Myocyte (in vitro differentiated cells): ENCODE measurements at places on chromosomes 16 and 17. TPM values are rescaled to one million over a fixed set of nuclear protein-coding genes. Genes with fewer than 3 reads are reported as not detected.

USP6 gene
- 0.11 and 0.16 TPM in 2 replicates for total RNA-seq

DNA sequence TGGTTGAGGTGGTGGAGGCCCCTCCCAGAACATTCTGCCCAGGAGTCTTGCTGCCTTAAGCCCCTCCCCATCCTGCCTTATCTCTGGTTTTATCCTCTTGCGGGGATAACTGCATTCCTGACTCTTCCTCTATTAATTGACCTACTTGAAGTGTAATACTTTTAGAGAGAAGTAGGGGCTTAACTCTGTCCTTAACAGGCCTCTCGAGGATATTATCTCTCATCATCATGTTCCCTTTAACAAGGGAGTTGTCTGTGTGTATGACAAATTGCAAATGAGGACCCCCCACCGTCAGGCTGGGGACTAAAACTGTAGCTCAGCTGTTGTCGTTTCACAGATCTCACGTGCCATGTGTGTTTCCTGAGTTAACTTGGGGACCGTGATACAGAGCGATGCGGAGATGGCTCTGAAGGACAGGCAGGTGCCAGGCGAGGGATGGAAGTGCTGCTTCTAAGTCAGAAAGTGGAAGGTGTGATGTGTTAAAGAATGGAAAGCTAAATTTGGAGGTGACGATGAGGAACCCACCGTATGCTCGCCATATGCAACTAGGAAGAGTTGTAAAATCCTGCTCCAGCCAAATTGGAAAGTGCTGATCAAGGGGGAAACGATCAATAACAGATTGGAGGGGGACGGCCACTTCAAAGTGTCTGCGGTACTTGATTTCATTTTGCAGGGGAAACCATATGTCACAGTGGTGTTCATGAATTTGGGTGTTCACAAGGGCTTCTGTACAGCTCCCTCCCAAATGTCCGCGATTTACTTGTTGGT, 106.3 kb downstream of the RPTOR start:
- no peak for DNase-seq

DNA sequence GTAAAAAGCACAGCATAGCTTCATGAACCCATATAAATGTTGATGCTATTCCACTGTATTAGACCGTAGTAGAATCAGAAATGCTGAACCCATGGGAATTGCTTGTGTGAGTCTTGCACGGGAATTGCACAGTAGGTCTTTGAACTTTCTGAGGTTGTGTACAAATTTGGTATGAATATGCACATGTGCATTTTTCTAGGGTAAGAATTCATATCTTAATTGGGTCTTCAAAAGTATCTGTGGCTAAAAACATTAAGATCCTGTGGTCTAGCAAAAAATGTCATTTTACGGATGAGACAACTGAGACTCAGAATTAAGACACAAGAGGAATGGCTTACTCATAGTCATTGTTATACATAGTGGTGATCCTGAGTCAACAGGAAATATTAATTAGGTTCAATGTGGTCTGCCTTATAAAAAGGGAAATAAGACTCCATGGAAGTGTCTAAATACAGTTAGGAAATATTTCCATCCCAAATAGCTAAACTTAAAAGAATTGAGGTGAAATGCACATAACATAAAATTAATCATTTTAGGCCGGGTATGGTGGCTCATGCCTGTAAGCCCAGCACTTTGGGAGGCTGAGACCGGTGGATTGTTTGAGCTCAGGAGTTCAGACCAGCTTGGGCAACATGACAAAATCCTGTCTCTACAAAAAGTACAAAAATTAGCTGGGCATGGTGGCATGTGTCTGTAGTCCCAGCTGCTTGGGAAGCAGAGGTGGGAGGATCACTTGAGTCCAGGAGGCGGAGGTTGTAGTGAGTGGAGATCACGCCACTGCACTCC, 22.8 kb downstream of the TAOK1 start:
- peak; percentile 27 for DNase-seq

DNA sequence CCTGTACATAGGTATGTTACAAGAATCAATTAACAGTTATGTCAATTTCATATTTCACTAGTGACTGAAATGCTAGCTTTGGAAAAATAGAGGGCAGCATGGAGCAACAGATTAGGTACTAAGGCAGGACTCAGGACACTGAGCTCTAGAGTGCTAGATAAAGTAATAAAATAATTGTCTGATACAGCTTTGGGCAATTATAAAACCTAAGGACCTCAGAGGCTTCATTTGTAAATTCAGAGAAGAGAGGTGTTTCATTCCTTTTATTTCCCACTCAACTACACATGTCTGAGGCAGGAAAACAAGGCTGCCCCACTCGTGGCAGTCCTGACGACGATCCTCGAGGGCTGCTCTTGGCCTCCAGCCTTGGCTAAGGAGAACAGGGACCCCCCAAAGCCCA, 81.5 kb downstream of the CA4 start:
- DNase-seq: peak; percentile 34

DNA sequence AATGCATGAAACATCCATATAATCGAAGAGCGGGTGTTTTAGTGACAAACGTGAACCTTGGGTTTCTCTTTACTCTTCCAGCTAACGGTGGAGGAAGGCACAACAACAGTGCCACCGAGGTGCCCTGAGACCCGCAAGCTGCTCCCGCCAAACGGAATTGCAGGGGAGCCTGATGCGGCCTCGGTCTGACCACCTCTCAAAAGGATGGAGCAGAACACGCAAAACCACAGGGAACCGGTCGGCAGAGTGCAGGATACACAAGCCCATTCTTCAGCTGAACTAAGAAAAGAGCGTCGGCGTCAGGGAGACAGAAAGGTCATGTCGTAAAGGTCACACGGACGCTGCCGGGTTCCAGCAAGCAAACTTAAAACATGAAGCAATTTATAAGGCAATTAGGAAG, 109.5 kb upstream of the ZNF750 start:
- DNase-seq: no peak
